Right lobe of liver (tissue), 6 donors: ENCODE measurements at places on chromosomes 6 and 20.

GRCh38 chr20:60338556-60338955, 380.3 kb downstream of the CDH26 start:
- no peak for DNase-seq

GRCh38 chr20:44388466-44389023, 33.0 kb downstream of the HNF4A start:
- peak; percentile 83 for DNase-seq

GRCh38 chr6:33344701-33345697, 27.5 kb upstream of the ZBTB22 start:
- no peak for DNase-seq

- DNase-seq, result no peak
Observed at GRCh38 chr6:41228616-41229015, 467 bp downstream of the TREML4 start.

- DNase-seq, result no peak
Observed at GRCh38 chr6:32666420-32667300, at the start of gene HLA-DQB1. Gene HLA-DQB1 (minus strand): TSS chr6:32666657. CDS start chr6:32666607, 50 bp downstream.

DNA sequence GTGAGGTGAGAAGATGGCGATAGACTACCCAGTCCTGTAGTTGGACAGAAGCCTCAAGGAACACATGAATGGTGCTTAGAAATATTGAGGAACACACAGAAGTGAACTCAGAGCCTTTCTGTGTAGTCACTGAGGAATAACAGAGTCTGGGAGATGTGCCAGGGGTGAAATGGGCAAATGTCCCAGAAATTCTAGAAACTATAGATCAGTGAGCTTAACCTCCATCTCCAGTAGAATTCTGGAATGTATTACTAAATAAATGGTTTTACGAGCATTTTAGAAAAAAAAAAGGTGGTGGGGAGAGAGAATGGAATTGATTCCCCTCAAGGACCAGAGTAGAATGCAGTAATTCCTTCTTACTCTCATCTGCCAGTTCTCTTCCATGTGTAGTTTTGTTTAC, 380.0 kb downstream of the LMBRD1 start:
- DNase-seq, result no peak

DNA sequence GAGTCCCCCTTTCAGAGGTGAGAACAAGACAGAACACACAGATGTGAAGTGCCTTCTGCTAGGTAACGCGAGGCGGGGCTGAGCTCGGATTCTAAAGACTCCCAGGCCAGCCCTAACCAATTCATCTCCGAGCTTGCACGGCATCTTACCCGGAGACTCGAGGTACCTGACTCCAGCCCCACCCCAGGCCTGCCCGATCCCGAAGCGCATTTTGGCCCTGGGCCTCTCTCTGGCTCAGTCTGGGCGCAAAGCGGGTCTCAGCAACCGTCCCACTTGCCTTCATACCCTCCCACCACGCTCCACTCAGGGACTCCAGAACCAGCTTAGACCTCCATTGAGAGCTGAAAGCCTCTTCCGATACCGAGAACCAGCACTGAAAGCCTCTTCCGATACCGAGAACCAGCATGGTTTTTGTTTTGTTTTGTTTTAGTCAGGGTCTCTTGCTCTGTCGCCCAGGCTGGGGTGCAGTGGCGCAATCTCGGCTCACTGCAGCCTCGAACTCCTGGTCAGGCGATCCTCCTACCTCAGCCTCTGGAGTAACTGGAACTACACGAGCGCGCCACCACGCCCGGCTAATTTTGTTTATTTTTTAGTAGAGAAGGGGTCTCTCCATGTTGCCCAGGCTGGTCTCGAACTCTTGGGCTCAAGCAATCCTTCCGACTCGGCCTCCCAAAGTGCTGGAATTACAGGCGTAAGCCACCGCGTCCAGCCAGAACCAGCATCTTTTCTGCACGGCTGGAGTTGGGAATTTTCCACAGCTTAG, 557 bp upstream of the DYNLRB1 start:
- peak; percentile 69 for DNase-seq

DNA sequence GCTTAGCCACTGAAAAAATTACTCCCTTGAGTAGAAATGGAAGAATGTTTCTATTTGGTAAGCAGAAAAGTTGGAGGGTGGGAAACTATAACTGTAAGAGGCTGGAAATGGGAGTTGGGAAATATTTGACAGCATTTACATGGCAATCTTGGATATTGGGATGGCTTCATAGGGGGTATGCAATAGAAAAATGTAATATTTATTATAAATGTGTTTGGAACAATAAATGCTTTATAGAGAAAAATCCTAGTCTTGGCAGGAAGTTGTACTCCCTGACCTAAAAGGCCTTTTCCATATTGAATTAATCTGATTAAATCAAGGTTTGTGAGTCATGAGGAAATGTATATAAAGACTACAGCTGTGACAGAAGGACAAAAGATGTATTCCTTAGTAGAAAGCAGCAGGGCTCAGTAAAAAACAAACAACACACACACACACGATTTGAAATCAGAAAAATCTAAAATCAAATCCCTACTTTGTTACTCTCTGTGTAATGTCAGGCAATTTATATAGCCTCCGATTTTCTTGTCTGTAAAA, 272.3 kb downstream of the CD109 start:
- no peak for DNase-seq

- DNase-seq, result no peak
Observed at GRCh38 chr20:47748069-47748468, 37.2 kb downstream of the SULF2 start.

- no peak for DNase-seq
Observed at GRCh38 chr6:142830116-142830710, 114.8 kb downstream of the HIVEP2 start.

- DNase-seq, result no peak
Observed at GRCh38 chr6:56699066-56699654, 56.5 kb upstream of the DST start.

DNA sequence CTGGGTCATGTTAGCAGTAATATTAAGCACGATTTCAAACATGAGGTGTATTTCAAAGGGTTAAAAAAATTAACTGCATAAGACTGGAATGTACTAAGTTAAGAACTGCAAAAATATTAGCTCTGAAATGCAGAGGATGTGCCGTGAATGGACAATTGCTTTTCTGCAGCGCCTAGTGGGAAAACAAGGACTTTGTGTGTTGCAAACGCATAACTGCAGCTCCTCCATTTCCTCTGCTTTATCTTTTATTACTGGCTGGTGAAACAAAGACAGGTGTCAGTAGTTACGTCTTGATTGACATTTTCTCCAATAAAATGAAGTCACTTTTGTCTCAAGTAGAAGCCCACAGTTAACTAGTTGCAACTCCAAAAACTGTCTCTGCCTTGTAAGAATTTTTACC, 1.7 kb downstream of the PDE7B start:
- no peak for DNase-seq

- no peak for DNase-seq
Observed at GRCh38 chr20:37408302-37409193, 62.6 kb downstream of the SRC start.

- no peak for DNase-seq
Observed at GRCh38 chr6:12165297-12165696, 124.9 kb upstream of the EDN1 start.

GRCh38 chr6:13615792-13616120, 621 bp downstream of the NOL7 start:
- peak; percentile 65 for DNase-seq

GRCh38 chr6:138795809-138796603, at the start of gene ECT2L:
Gene ECT2L (plus strand): TSS chr6:138796087. CDS start chr6:138813275, 17,188 bp downstream.
- DNase-seq, result peak; percentile 63

DNA sequence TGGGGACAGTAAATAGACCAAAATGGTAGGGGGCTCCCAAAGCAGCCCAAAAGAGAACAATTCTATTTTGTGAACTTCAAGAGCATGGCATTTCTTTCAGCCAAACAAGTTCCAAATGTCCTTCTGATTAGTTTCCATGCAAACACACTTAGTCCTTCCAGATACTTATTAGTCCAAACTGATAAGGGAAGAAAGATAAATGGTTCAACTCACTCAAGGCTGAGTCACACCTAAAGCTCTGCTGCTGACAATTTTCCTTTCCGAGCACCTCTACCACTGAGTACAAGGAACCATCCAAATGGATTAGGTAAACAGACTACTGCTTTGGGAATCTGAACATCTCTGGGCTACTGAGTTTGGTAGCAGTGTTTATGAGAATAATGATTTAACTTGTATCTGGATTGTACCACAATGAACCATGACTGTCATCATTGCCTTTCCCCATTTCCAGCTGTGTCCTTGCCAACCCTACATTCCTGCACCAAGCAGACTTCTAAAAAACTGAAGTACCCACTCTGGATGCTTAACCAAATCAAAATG, 71.2 kb downstream of the TNFRSF21 start:
- no peak for DNase-seq

DNA sequence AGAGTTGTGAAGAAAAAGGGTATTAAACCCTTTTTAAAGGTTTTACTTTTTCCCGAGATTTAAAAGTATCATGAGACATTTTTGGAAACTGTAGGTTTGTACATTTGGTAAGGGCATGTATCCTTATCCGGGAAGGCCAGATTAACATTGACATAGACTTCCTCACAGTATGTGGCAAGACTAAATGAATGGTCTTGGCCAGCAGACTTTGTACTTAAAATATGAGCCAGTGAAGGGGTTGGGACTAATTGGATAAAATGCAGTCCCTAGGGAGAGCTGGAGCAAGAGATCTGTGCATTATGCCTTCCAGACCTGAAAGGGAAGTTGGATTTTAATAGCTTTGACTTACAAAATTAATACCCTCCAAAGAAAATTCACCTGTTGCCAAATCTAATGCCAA, 60.4 kb upstream of the CCN2 start:
- DNase-seq, result no peak

DNA sequence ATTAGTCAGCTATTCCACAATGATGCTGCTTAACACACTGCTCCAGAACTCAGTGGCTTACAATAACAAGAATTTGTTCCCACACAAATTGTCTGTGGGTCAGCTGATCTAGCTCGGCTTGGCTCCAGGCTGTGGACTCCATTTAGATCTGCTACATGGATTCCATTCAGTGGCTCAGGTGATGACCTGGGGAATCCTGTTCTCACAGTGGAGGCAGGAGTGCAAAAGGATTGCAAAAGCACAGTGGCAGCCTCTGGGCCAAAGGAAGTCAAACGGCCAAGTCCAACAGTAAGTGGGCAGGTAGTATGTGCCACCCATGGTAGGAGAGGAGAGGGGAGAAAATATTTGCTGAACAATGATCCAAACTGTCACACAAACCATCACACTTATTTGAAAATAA, 15.8 kb upstream of the LRRN4 start:
- DNase-seq, result peak; percentile 71

- no peak for DNase-seq
Observed at GRCh38 chr6:152232501-152233151, 404.5 kb downstream of the SYNE1 start.

- no peak for DNase-seq
Observed at GRCh38 chr6:127383988-127384387, 40.6 kb upstream of the ECHDC1 start.

DNA sequence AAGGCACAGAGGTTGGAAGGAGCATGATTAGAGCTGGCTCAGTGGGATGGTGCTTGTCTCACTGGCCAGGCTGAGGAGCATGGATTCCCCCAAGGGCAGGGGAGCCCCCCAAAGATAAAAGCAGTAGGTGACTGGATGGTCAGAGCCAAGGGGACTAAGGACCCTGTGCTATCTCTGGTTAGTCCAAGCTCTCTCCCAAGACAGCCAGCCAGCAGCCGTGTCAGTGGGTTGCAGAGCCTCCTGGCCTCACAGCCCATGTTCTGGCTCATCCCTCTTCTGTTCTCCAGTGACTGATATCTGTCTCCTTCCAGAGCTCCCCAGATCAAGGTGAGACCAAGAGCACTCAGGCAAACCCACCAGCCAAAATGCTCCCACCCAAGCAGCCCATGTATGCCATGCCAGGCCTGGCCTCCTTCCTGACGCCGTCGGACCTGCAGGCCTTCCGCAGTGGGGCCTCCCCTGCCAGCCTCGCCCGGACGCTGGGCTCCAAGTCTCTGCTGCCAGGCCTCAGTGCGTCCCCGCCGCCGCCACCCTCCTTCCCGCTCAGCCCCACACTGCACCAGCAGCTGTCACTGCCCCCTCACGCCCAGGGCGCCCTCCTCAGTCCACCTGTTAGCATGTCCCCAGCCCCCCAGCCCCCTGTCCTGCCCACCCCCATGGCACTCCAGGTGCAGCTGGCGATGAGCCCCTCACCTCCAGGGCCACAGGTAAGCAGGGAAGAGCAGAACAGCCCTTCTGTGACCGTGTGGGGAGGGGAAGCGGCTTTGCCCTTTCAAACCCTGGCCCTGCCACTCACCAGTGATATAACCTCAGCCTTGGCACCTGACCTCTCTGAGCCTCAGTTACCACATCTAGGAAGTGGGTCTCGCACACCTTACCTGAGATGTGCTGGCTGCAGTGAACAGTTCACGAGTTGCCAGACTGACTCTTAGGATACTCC, 121.3 kb downstream of the JPH2 start:
- DNase-seq, result no peak

GRCh38 chr6:158784505-158784904, 34.7 kb downstream of the EZR start:
- no peak for DNase-seq

GRCh38 chr6:105990151-105990550, 96.0 kb upstream of the PRDM1 start:
- DNase-seq, result no peak

GRCh38 chr6:52104979-52105378, 17.6 kb upstream of the PKHD1 start:
- DNase-seq, result no peak

- no peak for DNase-seq
Observed at GRCh38 chr20:50571466-50571865, 61.3 kb downstream of the PTPN1 start.

- no peak for DNase-seq
Observed at GRCh38 chr6:30601815-30602641, 15.0 kb downstream of the PPP1R10 start.

- peak; percentile 77 for DNase-seq
Observed at GRCh38 chr6:167219967-167220512, 62.3 kb upstream of the GPR31 start.

GRCh38 chr20:62639765-62640164, 2.5 kb upstream of the SLCO4A1 start:
- DNase-seq, result no peak

DNA sequence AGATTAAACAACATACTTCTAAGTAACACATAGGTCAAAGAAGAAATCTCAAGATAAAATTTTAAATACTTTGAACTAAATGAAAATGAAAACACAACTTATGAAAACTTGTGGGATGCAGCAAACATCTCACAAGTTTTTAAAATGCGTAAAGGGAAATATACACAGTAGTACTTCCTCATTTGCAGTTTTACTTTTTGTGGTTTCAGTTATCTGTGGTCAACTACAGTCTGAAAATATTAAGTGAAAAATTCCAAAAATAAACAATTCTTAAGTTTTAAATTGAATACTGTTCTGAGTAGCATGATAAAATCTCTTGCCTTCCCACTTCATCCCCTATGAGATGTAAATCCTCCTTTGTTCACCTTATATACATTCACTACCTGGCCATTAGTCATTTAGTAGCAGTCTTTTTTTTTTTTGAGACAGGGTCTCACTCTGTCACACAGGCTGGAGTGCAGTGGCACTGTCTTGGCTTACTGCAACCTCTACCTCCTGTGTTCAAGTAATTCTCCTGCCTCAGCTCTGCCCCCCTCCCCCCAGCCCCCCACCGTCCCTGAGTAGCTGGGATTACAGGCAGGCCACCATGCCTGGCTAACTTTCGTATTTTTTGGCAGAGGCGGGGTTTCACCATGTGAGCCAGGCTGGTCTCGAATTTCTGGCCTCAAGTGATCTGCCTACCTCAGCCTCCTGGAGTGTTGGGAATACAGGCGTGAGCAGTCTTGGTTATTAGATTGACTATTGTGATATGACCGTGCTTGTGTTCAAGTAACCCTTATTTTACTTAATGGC, 154.6 kb upstream of the AHI1 start:
- no peak for DNase-seq
